ENCODE measurements at places on chromosomes 13 and 19.

GRCh38 chr19:17405250-17406045 lies at the start of gene BST2:
Gene BST2, minus strand, starts transcription at chr19:17405630. Its CDS starts 55 bp downstream, at chr19:17405575.
- DNase-seq: peak; percentile 64

- no peak for DNase-seq
Measured at GRCh38 chr13:103358255-103358932, 292.2 kb upstream of the SLC10A2 start.

- DNase-seq: no peak
Measured at GRCh38 chr13:49042476-49042875, 66.8 kb downstream of the FNDC3A start.

- DNase-seq: peak; percentile 91
Measured at GRCh38 chr13:113820813-113821651, 42.8 kb downstream of the GAS6 start.

- DNase-seq: peak; percentile 81
Measured at GRCh38 chr13:44713788-44714469, 137.8 kb upstream of the TSC22D1 start.

GRCh38 chr13:73960474-73960873 lies 173.7 kb downstream of the KLF12 start:
- DNase-seq: no peak

DNA sequence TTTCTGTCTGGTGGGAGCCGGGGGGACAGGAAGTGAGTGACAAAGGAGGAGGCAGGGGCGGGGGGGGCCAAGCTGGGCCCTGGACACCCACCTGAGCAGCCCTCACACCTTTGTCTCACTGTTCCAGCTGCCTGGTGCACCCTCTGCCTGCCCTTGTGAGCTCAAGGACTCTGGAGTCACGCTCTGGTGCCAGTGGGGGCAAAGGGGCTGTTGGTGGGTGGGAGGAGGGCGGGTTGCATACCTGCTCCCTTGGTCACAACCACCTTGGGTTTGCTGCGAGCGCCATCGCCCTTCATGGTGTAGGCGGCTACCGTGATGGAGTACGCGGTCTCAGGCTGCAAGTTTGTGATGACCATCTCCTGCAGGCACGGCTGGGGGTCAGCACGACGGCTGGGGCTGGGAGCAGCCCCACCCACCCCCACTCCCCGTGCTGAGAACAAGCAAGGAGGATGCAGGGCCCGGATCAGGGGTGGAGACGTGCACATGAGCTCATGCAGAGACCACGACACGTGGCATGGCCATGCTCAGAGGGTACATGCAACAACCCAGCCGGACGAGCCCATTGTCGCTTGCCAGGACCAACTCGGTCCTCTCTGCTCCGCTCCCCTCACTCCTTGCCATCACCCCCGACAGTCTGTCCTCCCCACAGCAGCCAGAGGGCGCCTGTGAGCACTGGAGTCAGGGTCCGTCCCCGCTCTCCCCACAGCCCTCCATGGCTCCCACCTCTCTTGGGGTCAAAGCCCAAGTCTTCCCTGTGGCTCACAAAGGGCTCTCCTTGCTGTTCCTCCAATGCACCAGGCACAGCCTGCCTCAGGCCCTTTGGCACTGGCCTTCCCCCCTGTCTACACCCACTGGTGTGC lies 114.9 kb downstream of the PTPRS start:
- DNase-seq: no peak

GRCh38 chr13:57345526-57345925 lies 178.5 kb downstream of the PRR20E start:
- no peak for DNase-seq

GRCh38 chr19:7515645-7516151 lies at the start of gene ZNF358:
Gene ZNF358, plus strand, starts transcription at chr19:7516103. Its CDS starts 3,140 bp downstream, at chr19:7519243.
- peak; percentile 95 for DNase-seq

DNA sequence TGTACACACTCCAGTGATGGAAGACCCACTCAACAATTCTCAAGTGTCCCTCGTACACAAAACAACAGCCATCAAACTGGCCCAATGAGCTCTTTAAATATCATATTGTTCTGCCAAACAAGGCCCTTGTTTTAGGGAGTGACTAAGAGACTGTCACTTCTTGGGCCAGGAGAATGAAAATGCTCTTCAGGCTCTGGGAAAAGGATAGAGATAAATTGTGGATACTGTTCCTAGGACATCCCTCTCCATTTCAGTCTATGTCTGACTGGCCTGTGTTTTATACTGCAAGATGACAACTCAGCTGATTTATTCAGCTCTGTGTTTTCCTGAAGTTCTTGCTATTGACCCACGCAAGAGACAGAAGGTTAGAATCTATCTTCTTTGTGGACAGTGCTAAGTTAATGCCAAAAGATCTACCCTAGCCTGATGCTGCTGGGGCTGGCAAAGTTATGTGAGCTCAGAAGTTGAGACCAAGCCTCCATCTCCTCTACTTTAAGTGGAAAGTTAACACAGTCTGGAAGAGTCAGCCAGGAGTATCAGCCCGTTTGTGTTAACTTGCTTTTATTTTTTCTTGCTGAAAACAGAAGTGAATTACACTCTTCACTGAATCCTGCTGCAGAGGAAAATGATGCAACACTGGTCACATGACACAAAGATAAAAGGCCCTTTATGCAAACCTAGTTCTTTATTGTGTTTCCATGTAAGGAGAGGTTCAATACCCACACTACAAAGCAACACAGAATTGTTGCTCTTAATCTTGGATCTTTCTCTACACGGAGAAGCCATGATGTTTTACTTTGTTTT lies 14.6 kb downstream of the FRY start:
- DNase-seq: peak; percentile 14

GRCh38 chr19:1455336-1456120 lies 5.6 kb downstream of the APC2 start:
- peak; percentile 78 for DNase-seq

GRCh38 chr19:47681936-47682335 lies 31.3 kb upstream of the EHD2 start:
- no peak for DNase-seq

- peak; percentile 77 for DNase-seq
Measured at GRCh38 chr19:5536337-5536894, 31.3 kb downstream of the TINCR start.

GRCh38 chr19:40690693-40691420 lies 406 bp upstream of the NUMBL start:
- peak; percentile 98 for DNase-seq

DNA sequence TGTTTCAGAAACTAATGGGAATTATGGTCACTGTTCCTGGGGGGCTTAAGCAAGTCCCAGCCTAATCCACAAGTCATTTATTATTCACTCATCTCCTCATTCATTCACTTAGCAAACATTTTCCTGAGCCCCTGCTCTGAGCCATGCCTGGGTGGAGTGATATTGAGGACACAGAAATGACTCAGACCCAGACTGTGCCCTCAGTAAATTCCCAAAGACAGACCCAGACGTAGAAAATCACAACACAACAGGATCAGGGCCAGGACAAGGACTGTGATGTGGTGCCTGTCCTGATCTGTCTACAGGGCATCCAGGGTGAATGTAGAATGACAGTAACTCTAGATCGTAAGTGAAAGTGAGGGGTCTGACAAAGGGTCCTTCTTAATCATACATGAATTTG lies 7.0 kb upstream of the SPACA6 start:
- DNase-seq: peak; percentile 45

DNA sequence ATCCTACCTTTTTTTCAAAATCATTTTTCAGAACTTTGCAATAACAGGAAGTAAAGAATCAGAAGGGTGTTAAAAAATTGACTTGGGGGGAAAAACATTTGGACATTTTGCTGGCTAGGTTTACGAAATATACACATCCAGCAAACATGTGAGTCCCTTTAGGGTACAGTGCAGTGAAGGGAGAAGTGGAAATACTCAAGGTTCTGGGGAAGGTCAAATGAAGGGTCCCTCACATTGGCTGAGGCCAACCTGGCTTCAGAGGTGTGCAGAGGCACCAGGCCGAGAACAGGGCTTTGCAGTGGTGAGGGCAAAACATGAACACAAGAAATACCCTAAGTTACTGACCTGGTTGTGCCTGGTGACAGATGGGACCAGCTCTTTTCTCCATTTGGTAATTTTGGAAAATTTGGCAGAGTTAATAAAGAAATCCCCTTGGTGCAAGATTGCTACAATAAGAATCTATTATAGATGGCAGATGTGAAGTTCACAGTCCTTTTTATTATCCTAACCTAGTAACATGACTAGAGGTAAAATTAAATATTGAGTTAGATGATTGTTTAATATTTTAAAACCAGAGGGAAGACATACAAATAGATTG lies 1.5 kb upstream of the UPF3A start:
- no peak for DNase-seq

- no peak for DNase-seq
Measured at GRCh38 chr13:20711301-20712044, 8.0 kb downstream of the IL17D start.

GRCh38 chr19:35321291-35321690 lies 7.7 kb upstream of the CD22 start:
- DNase-seq: no peak

DNA sequence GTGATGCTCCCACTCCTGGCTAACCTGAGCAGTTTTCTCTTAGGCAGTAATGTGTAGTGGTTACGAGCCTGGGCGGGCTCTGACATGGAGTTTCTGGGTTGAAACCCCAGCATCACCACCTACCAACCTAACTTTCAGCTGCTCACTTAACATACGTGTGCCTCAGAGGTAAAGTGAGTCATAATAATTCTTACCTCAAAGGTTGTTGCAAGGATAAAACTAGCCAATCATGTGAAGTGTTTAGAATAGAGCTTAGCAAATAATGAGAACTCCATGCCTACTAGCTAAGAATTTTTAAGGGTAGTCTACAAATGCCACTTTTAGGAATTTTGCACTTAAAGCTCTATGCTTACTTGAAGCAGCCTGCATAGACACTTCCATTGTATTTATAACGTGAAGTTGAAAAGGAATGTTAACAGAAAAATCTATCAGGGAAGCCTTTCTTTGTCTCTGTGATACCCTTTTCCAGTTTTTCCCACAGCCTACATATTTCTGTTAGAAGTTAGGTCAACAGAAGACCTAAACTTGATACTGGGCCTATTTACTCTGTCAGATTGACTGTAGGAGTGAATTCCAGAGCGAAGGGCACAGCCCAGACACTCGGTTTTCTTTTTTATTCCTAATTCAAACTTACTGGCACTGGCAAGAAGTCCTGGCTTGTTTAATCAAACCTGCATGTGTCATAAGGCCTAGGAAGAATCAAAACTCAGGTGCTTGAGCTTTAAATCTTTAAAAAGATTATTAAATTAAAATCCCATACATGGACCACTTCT lies 90.7 kb downstream of the FREM2 start:
- no peak for DNase-seq

DNA sequence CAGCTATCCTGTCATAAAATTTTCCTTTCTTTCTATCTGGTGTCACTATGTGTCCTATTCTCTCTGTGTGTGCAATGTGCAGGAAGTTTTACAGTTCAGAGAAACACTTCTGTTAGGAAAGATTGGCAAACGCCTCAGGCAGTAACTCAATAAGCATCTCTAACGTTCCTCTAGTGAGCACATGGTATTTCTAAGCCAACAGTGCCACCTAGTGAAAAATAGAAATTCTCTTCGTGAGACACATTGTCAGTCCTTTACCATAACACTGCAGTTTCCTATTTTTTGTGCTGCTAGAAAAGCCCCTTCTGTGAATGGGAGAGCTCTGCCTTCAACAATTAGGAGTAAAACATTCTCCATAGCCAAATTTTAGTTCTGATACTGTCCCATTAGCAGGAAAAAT lies 50.7 kb downstream of the ZNF723 start:
- DNase-seq: no peak

- DNase-seq: no peak
Measured at GRCh38 chr13:92488249-92488852, 738.3 kb upstream of the GPC6 start.

DNA sequence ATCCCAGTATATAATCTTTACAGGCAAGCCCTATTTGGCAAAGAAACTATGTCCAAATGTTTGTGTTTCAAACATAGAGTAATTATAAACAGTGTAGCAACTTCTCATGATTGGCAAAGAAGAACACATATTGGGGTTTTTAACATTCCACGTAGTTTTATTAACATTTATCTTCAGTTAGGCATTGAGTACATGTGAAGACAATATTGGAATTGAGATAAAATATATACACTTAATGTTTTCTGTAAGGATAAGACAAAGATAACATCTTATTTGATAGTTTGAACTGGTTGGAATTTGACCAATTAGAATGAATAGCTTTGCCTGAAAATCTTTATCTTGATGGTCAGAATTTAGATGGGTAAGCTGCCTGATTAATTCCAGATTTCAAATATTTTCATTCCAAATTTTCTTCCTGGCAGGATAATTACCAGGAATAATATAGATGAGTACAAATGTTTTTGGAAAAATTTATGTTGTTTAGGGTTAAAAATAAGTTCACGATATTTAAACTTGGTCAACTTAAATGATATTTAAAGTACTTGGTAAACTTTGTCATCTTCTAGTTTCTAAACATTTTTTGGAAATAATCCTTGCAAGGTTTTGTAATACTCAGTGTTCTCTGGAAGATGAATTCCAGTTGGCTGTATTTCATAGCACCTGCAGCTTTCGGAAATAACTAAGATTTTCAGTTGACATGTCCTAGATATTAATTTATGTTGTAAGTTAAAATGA lies 536.5 kb upstream of the SPRY2 start:
- no peak for DNase-seq

DNA sequence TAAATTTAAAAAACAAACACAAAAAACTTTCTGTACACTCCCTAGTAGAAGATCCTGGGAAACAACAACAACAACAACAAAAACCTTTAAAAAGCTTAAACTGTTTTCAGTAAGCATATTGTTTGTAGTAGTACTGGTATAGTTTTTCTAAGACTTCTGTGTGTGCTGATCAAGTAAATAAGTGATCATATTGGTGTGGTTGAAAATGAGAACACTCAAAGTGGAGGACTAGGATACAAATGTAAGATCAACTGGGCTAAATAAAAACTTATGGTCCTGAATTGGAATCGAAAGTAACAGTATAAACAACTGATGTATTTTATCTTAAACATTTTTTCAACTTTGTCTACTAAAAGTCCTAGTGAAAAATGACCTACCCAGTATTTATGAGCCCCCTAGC lies 135.5 kb downstream of the FOXO1 start:
- DNase-seq: no peak

GRCh38 chr13:106635616-106636015 lies 67.7 kb upstream of the ARGLU1 start:
- DNase-seq: no peak

GRCh38 chr13:85698256-85698655 lies 101.0 kb downstream of the SLITRK6 start:
- no peak for DNase-seq

GRCh38 chr13:30681843-30682242 lies 53.5 kb upstream of the ALOX5AP start:
- peak; percentile 63 for DNase-seq

GRCh38 chr19:14347999-14348889 lies 33.0 kb upstream of the ADGRE5 start:
- peak; percentile 94 for DNase-seq

DNA sequence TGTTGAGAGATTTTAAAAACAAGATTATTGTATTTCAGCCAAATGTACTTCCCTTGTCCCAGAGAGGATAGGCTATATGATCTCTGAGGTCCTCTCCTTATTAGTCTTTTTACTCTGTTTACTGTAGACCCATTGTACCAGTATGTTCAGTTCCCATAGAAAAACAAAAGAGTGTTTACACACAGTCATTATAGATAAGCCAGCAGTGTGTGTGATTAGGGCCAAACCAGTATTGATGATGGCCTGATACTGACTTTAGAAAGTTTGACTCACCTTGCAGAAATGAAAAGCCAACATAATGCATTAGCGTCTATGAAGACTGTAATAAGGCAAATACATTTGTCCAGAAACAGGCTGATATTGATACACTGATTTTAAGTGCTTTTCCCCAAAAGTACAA lies 6.2 kb downstream of the MTUS2 start:
- no peak for DNase-seq

GRCh38 chr19:37362733-37363132 lies 8.2 kb upstream of the ZNF527 start:
- DNase-seq: no peak

- no peak for DNase-seq
Measured at GRCh38 chr13:32362574-32362973, 47.3 kb downstream of the BRCA2 start.

All from AG20443 (cell line).